ENCODE measurements at places on chromosomes 5 and 9. TPM values are rescaled to one million over a fixed set of nuclear protein-coding genes. Genes with fewer than 3 reads are reported as not detected.
A peak's percentile ranks its signal among the peaks of the same experiment; 100 is the strongest.

The GCNT1 gene
- 14.7 TPM for total RNA-seq

The NR5A1 gene
- total RNA-seq = 0.26 TPM

GRCh38 chr9:91419222-91420191, 4.1 kb downstream of the NFIL3 start:
- DNase-seq = peak; percentile 93

DNA sequence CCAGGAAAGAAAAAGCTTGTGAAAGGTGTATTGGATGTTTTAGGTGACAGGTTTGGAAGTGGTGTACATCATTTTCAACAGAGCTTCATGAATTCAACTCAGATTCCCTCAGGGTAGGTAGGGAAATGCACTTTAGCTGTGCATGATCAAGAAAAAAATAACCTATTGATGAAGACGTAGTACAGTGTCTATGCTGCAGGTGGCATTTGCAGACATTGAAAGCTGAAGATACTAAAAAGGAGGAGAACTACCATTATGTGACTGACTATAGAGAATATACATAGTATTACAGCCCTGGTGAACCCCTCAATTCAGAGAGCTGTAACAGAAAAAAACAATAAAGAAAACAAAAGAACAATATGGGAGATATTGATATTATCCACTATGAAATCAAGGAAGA, 2344.7 kb upstream of the ACO1 start:
- DNase-seq = no peak

- no peak for DNase-seq
Measured at GRCh38 chr5:38009749-38010358, 170.0 kb upstream of the GDNF start.

GRCh38 chr5:22500556-22500955, 352.6 kb downstream of the CDH12 start:
- no peak for DNase-seq

GRCh38 chr5:32223972-32224609, 50.0 kb upstream of the GOLPH3 start:
- peak; percentile 76 for DNase-seq

GRCh38 chr9:136079211-136079915, 15.7 kb downstream of the NACC2 start:
- DNase-seq = no peak

DNA sequence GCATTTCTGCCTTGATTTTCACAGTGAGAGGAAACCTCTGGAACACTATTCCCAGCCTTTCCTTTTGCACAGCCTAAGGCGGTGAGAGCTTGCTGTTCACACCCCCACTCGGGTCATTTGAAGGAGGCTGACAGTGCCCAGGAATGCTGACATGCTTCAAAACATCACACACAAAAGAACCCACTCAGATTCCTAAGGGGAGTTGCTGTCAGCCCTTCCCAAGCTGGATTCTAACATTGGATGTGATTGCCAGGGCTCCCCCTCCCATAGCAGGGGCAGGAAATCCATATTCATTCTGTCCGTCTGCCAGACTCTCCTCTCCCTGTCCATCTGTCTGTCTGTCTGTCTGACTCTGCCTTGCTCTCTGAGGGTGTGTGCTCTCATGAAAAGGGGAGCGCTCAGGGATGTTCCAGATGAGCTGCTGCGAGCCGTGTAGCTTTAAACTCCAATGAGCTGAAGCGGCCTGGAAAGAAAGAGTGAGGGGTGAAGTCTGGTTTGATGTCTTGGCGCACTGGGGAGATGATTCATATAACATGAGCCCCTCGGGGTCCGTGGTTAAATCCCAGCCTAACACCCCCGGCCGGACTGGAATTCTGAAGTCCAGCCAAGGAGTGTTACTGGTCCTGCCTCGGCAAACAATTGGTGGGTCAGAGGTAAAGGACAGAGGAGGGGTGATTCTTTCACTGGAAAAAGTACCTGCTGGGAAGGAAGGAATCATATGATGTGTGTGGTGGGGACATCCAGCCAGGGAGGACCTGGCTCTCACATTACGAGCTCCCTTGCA, 517.0 kb downstream of the CCDC171 start:
- peak; percentile 78 for DNase-seq

GRCh38 chr9:27462846-27463245, 61.2 kb upstream of the IFNK start:
- no peak for DNase-seq

- DNase-seq = no peak
Measured at GRCh38 chr5:18544421-18544820, 910.2 kb downstream of the TAF11L14 start.
